ENCODE measurements at places on chromosomes 12 and 14.

DNA sequence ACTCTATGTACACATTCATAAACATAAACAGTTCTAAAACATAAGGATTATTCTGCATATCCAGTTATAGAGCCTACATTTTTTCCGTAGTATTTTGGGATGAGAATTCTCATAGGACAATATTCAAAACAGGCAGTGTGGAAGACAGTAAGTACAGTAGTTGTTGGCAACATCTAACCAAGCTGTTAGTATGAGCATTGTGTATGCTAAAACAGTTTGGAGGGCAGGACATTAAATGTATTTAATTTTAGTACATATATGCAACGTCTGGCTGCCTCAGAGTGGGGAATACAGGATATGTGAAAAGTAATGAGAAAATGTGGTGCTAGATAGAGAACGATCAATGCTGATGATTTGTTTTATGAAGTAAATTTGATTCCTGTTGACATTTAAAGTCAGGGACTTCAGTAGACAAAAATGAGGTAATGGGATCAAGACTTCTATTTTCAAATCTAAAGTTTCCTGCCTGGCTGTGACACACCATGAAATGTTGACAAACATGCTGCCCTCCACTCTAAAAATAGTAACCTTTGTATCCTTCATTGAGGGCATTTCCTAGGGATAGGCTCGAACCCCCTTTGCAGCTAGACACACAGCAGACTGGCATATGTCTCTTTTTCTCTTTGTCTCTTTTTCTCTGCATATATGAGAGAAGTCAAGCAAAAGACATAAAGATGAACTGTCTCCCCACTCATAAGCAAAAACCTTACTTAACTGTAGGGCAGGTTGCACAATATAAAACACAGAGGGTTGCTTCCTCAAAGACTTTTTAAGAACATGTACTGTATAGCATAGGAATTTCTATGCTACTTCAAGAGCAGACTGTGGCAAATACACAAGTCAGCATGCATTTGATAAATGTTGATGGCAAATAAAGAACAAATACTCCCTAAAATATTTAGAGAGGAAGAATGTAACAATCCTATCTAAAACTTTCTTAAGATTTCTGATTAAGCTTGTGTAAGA lies 75.5 kb upstream of the GTF2A1 start:
- no peak for DNase-seq

- no peak for DNase-seq
Measured at GRCh38 chr12:81337886-81338285, 260.0 kb downstream of the ACSS3 start.

DNA sequence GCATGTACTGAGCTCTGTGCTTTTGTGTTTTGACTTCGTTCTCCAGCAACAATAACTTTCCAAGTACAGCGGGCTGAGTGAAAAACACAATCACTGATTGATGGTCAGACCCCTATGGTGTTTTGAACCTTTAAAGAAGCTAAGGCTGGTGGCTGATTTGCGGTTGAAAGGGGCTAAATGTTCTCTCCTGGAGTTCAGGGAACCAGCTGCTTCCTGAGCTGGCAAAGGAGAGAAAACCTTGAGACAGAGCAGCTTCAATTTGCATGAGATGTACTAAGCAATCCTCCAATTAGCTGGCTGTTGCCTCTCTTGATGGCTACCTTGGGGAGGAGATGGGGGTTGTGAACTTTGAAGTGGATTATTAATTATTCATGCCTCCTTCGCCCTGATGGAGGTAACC lies 546.7 kb upstream of the SEL1L start:
- DNase-seq: no peak

DNA sequence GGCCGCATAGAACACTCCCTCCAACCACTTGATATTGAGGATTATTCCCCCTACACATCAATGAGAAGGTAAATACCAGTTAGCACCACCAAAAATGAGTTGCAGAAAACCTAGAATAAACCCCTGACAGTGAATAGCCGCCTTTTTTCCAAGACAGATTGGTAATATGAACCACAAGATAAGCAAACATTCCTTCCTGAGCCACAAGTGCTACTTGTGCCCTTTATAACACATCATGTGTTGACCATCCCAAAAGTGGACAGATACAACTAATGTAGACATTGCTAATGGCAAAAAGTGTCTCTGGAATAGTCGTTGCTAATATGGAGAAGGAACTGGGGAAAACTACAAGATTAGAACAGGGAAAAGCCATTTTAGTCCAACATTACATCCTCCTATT lies 17.2 kb downstream of the NOXRED1 start:
- no peak for DNase-seq

- no peak for DNase-seq
Measured at GRCh38 chr14:68393259-68393658, 399.6 kb downstream of the ZFP36L1 start.

Data from stimulated activated CD4-positive, alpha-beta T cell treated with anti-CD3 and anti-CD28 coated beads, TNF-alpha, amount 100 ng/mL, for 4 hours (primary cell).